ENCODE measurements at places on chromosomes 2 and 18.

DNA sequence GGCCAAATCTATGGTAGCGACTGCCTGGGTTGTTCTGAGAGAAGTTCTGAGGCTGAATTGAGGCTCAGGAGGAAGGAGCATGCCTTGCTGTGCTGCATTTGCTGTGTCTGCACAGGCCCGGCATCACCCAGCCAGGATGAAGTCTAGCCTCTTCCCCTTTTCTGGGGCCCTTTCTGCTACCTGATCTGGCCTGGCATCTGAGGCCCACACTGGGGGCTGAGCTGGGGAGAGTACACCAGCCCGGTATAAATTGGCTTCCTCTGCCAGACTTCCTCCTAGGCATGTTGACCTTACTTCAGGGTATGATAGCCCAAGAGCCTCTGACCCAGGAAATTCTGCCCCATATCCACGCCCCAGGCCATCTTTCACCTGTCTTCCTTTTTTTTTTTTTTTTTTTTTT, 30.0 kb downstream of the MRPL35 start:
- no peak for DNase-seq

DNA sequence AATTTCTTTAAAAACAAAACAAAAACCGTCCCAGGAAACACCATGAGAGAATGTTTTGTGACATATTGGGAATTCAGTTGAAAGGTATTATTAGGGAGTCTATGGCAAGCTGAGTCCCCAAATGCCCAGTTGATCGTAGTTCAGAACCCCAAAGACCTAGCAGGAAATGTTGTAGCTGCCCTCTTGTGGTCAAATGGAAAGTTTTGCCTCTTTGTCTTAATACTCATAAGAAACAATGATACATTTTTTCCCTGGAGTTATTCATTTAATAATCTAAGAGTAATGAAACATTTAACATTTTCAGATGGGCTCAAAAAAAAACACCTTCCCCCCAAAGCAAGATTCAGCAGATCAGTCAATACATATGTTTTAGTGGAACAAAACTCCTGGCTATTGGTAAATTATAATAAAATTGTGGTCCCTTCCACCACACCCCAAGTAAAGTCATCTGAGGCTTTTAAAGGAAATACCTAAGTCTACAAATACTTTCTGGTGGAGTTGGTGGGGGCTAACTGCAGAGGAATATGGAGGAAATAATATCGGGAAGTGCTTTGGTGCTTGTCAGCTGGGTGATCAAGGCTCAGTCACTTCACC, 37.8 kb upstream of the EFEMP1 start:
- peak; percentile 72 for DNase-seq

GRCh38 chr18:5451150-5451549, 92.6 kb downstream of the EPB41L3 start:
- DNase-seq = no peak

GRCh38 chr2:98743835-98744234, 12.9 kb upstream of the MGAT4A start:
- no peak for DNase-seq

DNA sequence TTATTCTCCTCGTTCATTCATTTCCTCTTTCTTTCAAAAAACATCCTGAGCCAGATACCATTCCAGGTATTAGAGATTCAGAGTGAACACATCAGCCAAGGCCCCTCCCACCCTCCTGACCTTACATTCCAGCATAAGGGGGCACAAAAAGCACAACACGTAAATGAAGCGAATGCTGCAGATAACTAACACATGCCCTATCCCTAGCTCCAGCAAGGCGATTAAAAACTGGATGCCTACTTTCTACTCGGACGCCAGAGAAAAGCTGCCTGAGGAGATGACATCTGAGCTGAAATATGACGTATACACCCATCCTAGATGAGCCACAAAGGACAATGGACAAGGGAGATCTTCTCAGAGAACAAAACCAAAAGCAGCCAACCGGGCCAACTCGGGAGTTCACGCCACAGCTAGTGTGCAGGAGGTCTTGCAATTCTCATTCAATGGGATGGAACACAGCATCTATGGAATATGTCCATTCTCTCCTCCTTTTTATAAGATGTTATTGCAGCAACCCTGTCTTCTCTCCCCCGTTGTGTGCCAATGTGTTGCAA, 33.5 kb downstream of the FEZ2 start:
- DNase-seq = no peak

- peak; percentile 39 for DNase-seq
Measured at GRCh38 chr18:10736984-10737383, 211.2 kb downstream of the NAPG start.

GRCh38 chr2:42893047-42893758, 100.8 kb upstream of the HAAO start:
- DNase-seq = no peak

DNA sequence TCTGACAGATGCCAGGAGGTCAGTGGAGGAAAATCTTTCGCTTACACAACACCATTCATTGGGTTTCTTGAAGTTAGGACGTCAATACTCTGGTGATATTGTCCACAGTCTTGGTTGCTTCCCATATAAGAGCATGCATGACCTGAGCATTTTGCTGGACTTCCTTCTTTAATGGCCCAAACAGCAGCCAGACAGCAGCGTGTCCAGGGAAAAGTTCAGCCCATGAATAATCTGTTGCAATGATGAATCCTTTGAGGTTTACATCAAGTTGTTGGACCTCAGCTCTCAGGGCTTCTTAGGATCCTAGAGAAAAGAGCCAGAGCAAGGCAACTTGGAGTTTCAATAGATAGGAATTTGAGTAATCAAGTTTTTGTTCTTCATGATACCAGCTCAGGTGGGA, 155.6 kb upstream of the MGAT5 start:
- no peak for DNase-seq

GRCh38 chr2:69034845-69035244, 21.9 kb downstream of the ANTXR1 start:
- no peak for DNase-seq

DNA sequence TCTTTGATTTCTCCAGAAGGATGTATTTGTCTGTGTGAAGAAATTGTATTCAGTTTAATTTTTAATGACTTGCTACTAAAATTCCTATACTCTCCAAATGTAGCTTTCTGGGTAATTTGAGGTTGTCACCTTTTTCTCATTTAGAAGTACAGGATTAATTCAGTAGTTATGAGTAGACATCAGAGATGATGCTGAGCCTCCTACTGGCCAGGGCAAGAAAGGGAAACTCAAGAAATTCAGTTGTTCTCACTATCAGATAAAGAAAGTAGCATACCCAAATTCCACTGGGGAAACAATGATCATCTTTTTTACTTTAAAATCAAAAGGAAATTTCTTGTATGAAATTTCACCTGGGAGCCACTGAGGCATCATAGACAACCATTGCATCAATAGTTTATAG, 199.4 kb downstream of the SATB2 start:
- DNase-seq = no peak

DNA sequence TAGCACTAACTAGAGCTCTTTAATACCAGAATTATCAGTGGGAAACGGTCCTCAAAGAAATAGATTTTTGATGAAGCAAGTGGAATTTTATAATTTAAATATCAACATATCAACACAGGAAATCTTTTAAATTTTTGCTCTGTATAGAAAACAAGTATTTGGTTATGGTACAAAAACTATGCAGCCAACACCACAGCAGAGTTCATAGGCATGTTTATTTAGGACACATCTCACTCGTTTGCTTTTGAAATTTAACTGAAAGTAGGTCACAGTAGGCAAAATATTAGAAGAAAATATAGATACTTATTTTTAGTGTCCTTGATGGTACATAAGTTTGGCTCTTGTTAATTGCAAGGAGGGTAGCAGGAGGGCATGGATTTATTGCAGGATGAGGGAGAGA, 34.3 kb upstream of the TANC1 start:
- DNase-seq = no peak

GRCh38 chr2:182754231-182754630, 38.2 kb downstream of the DNAJC10 start:
- DNase-seq = no peak

- DNase-seq = no peak
Measured at GRCh38 chr2:120631724-120632123, 103.9 kb upstream of the GLI2 start.

DNA sequence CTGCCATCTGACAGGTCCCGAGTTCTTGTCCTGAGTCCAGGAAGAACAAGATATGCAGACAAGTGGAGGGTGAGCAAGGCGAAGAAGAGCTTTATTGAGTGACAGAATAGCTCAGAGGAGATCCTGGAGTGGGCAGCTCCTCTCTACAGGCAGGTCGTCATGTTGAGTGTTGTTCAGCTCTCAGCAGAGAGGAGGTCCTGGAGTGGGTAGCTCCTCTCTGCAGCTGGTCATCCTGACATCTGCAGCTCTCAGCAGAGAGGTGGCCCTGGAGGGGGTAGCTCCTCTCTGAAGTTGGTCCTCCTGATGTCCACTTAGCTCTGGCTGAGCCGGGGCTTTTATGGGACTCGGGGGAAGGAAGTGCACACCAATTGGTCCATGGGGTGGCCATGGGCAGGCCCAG, 90.4 kb downstream of the ATAD2B start:
- DNase-seq = no peak

DNA sequence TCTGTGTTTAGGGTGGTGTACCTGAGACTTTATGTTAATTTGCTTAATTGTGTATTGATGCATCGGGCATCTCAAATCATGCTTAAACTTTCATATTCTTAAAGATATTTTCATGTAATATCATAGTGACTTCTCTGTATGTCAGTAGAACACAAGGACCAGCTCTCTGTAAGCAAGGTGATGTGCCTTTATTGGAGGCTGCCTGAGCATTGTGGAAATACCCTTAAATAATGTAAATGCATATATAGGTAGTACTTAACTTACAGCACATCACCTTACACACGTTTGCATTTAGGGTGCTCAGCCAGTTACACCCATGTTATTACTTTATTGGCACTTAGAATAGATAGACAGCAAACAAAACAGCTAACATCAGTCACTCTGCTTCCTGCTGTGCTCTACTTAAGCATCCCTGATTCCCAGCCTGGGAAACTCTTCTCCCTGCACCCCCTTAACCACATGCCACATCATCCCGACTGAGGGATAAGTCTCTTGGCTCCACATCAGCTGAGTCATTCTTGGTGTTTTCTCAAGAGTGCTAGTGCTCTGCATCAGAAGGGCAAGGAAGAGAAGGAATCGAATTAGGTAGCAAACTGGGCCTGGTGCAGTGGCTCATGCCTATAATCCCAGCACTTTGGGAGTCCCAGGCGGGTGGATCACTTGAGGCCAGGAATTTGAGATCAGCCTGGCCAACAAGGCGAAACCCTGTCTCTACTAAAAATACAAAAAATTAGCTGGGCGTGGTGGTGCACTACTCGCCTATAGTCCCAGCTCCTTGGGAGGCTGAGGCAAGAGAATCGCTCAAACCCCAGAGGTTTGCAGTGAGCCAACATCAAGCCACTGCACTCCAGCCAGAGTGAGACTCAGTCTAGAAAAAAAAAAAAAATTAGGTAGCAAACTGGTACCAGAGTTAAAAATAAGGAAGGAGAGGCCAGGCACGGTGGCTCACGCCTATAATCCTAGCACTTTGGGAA, 108.7 kb downstream of the MAP3K20 start:
- DNase-seq = peak; percentile 97

GRCh38 chr18:10055125-10055750, 141.4 kb downstream of the VAPA start:
- no peak for DNase-seq

GRCh38 chr2:126656431-126657147, 631 bp downstream of the GYPC start:
- DNase-seq = peak; percentile 58

DNA sequence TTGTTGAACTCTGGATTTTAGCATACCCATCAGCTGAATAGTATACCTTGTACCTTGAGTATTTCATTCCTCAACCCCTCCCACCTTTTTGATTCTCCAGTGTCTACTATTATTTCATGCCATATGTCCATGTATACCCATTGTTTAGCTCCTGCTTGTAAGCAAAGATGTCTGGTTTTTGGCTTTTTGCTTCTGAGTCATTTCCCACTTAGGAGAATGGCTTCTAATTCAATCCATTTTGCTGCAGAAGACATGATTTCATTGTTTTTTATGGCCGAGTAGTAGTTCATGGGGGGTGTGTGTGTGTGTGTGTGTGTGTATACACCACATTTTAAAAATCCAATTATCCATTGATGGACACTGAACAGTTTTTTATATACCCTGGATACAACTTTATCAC, 24.3 kb upstream of the MOCOS start:
- DNase-seq = no peak

GRCh38 chr2:54673501-54673998, 49.9 kb upstream of the EML6 start:
- DNase-seq = no peak

GRCh38 chr18:78416853-78417252, 562.8 kb upstream of the SALL3 start:
- DNase-seq = no peak

- DNase-seq = peak; percentile 80
Measured at GRCh38 chr18:74316257-74317170, 875 bp downstream of the C18orf63 start.

GRCh38 chr2:221455214-221455613, 116.9 kb downstream of the EPHA4 start:
- no peak for DNase-seq

DNA sequence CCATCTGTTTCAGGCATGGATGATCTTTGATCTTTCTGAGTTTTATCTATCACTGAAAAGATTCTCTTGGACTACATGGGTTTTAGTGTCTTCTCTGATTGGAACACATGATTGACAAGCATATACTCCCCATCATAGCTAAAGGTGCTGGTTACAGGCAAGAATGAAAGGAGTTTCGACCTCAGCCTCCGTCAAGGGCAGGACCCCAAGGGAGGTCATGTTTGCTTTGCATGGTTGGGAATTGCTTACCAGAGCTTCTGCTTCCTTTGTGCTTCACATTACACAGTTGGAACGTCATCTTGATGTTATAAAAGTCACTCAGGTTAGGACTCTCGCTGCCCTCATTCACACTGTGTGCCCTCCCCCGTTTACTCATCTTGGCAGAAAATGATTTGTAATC, 287.7 kb downstream of the PIK3C3 start:
- DNase-seq = no peak

DNA sequence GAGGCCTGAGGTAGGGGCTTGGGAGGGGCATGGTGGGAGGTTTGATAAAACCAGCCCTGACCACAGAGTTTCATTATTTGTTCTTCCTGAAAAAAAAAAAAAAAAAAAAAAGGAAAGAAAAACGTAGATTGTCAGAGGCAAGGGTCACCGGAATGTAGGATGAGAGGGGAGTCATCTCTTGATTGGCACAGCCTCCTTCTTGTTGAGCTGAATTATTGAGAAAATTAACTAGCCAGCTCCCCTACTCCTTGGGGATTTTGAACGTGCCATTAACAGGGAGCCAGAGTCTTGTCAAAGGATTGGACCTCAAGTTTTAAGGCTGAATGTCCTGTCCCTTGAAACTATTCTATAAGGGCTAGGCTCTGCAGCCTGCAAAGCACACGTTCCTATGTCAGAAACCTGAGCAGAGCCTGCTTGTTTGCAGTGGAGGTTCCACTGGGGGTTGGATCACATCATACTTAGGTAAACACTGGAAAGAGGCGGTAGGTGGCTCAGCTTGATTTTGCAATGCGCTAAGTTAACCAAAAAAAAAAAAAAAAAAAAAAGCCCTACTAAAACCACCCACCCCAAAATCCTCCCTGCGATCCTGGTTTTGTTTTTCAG, 2.3 kb downstream of the INHBB start:
- no peak for DNase-seq

- DNase-seq = peak; percentile 10
Measured at GRCh38 chr2:239498981-239499634, 98.3 kb upstream of the HDAC4 start.

- DNase-seq = no peak
Measured at GRCh38 chr2:166926657-166927056, 38.4 kb downstream of the XIRP2 start.

Measured in myocyte (in vitro differentiated cells).